ENCODE measurements at places on chromosomes 6 and 20. TPM values are rescaled to one million over a fixed set of nuclear protein-coding genes. Genes with fewer than 3 reads are reported as not detected.
A peak's percentile ranks its signal among the peaks of the same experiment; 100 is the strongest.

BNIP5 gene
- total RNA-seq = 0.12 TPM

DNA sequence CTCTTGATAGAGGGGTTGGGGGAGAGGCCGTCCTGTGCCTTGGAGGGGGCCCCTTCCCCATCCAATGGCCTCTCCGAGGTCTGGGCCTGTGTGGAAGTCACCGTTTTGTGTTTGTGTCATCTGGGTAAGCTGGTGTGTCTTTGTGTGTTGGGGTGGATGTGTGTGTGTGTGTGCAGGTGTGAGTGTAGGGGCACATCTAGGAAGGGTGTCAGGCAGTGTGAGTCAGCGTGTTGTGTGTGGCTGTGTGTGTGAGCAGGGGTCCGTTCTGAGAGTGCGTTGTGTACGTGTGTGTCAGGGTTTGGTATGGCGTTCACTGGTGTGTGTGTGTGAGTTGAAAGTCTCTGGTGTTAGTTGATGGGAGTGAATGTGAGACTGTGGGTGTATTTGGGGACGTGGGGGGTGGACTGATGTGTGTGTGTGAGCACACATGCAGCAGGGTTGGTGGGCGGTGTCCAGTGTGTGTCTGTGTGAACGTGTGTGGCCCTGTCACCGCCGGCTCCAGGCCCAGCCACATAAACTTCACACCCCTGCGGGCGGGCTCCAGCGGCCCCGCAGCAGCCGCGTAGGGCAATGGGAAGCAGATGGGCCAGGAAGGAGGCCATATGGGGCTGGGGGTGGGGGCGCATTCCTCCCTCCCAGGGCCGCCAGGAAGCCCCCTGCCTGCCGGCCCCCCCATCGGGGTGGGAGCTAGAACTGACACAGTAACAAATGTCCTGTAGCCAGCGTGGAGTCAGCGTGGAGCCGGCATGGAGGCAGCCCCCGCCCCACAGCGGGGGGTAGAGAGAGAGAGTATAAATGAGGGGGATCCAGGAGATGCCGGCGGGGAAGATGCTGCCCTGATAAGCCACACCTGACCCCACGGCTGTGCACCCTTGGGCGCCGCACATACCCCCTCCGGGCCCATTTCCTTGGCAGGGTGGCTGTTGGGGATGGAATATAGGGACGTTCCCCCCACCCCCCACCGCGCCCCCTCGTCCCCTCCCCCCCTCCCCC is 32.1 kb downstream of the SNAI1 start:
- no peak overlapping the region for H3K4me3 ChIP-seq
- peak overlapping the region; percentile 94 for H3K27ac ChIP-seq
- no peak for DNase-seq
- H3K36me3 ChIP-seq = no peaks in the 10 kb centered on the region

GRCh38 chr6:26130581-26131249 is 43.5 kb downstream of the HFE start:
- no peaks in the 10 kb centered on the region for H3K27me3 ChIP-seq
- peaks cover 7% of the 10 kb centered on the region for H3K4me1 ChIP-seq
- peaks cover 11% of the 10 kb centered on the region for H3K36me3 ChIP-seq
- no peak overlapping the region for H3K27ac ChIP-seq

- H3K27ac ChIP-seq = no peak overlapping the region
- no peak for DNase-seq
- no peak overlapping the region for H3K4me3 ChIP-seq
- H3K4me1 ChIP-seq = no peaks in the 10 kb centered on the region
- no peaks in the 10 kb centered on the region for H3K27me3 ChIP-seq
- H3K36me3 ChIP-seq = no peaks in the 10 kb centered on the region
Measured at GRCh38 chr6:92024881-92025280, 1394.5 kb downstream of the EPHA7 start.

DNA sequence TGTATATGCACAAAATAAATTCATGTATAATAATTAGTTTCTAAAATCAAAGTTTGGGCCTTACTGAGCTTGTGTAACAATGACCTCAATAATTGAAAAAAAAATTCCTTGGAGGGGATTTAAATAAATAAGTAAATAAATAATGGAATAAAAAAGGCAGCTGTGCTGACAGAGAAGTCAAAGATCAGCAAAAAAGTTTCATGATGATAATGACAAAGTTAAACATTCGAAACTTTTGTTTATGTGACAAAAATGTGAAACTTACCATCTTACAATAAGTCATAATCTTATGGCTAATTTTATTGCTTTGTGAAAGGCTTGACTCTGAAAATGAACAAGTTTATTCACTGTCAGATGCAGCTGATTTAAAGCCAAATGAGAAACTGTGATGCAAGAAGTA is 3.1 kb upstream of the TTK start:
- no peak for DNase-seq
- no peaks in the 10 kb centered on the region for H3K36me3 ChIP-seq
- no peaks in the 10 kb centered on the region for H3K27me3 ChIP-seq
- no peak overlapping the region for H3K4me3 ChIP-seq
- peaks cover 4% of the 10 kb centered on the region for H3K4me1 ChIP-seq

All from cardiac muscle cell (in vitro differentiated cells and primary cell).